ENCODE measurements at places on chromosomes 7 and 10.
A peak's percentile ranks its signal among the peaks of the same experiment; 100 is the strongest.

DNA sequence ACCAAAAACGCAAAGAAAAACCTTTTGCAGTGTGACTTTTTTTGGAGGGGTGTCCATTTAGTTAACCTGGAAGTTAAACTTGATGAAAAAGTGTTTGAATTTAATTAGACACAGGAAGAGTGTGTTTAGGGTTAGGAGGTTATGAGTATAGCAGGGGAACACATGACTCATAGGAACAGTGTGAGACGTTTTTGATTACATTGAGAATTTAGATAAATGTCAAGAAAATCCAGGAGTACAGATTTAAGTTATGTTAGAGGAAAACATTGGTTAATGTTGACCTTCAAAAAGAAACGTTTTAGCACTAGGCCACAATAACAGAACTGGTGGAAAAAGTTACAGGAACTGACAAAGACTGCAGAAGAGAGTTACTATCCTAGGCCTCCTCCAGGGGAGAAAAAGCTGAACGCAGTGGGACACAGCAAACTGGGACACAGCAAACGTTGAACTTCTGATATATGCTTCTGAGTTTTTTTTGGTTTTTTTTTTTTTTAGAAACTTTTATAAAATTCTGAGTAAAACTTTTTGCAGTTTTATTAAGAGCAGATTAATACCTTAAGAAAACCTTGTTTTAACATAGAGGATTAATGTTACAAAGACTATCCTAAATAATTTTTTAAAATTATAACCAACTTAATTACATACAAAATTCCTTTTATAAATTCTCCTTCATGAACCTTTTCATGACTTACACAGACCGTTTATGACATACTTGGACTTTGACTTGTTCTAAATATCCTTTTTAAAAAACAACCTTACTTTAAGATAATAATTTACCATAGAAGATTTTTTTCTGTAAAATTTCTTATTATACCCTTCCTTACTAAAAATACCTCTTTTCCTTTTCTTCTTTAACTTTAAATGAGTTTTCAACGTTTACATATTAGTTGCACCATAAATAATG lies 22.2 kb downstream of the LANCL2 start:
- DNase-seq, result no peak

- DNase-seq, result no peak
Observed at GRCh38 chr7:106893591-106893990, 28.5 kb downstream of the PIK3CG start.

- no peak for DNase-seq
Observed at GRCh38 chr10:24468281-24468751, 255.4 kb downstream of the ARHGAP21 start.

- no peak for DNase-seq
Observed at GRCh38 chr7:117659531-117660011, 179.7 kb downstream of the CFTR start.

DNA sequence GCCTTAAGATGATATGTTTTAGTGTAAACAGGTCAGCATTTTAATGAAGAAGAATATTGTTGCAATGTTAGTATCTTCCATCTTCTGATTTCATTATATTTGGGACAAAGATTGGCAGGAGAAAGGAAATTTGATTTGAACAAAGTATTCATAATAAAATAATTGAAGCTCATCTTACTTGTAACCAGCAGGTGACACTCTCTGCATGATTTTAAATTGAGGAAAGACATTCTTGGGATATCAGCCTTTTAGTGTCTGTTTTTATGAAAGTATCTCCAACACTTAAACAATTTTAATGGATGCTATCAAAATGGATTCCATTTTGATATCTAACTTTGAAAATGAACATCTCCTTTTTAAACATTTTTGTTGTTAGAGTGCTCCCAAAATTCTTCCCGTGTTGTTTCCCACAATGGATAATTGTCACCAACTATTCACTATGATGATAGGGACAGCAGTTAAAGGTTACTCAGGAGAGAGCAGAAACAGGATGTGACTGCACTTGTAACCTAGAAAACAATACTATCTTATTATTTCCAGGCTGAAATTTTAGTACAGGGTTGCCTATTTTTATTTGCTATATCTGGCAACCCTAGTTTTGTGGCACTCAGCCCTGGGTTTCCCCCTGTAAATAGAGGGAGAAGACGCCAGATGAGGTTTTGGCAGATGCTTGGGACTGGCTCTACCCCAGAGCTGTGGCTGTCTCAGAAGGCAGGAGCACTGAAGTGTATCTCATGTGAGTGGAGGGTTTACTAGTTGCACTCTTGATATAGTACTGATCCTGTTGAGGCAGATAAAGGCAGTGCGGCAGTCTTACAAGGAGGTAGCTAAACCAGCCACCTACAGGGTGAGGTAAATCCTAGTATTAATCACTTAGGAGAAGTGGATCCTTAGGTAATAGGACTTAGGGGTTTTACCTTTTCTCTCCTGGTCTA lies 31.0 kb upstream of the ABCB4 start:
- DNase-seq, result no peak

DNA sequence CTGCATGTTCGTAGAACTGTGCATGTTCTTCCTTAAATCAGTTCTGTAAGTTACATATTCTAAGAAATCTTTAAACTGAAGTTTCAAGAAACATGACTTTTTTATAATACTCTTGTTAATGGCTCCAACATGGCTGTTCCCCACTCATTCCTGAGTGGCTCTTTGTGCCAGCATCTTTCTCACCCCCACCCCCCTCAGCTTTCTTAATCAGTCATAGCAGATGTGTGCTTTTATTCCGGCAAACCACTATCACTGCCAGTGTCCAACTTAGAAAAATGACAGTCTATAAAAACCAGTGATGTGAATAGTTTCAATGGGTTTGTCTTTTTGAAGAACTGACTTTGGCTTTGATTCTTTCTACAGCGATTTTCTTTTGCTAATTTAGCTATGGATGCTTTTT lies 37.6 kb downstream of the PITRM1 start:
- DNase-seq, result peak; percentile 13

DNA sequence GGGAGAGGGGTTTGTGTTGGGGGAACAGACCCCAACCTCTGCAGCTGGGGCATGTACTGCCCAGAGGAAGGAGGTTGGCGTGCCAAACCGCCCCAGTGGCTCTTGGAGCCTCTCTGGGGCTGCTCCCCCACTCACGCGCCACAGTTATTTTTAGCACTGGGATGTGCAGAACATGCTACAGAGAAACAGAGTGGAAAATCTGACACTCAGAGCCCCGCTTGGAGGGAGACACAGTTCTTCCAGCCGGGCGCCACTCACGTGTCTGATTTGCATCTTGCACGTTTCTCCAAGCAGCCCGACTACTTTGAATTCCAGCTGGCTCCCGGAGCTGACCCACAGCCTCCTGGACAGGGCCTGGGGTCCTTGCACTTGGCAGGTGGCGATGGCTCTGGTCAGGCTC lies 182.0 kb downstream of the RPS24 start:
- peak; percentile 98 for DNase-seq

GRCh38 chr10:77002872-77003271 lies 634.7 kb downstream of the KCNMA1 start:
- DNase-seq, result no peak

DNA sequence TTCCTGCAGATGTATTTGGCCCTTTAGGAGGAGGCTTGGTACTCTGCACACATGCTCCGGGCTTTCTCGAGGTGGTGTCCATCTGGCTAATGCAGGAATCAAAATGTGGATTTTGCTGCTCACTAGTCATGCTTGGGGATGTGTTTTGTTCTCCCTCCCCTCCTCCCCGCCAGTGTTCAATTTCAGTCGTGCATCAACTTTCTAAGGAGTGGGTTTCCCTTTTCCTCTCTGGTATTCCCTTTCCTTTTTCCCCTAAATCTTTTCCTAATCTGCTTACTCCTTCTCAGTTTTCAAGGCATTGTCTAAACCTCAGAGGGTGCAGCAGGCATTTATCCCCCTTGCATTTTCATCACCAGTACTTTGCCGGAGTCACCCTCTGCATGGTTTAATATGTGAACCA lies 201.8 kb downstream of the CCDC3 start:
- DNase-seq, result no peak

GRCh38 chr7:106623853-106624252 lies 37.1 kb downstream of the CCDC71L start:
- no peak for DNase-seq

GRCh38 chr7:20602306-20602705 lies 13.2 kb upstream of the ABCB5 start:
- DNase-seq, result no peak

GRCh38 chr10:119919826-119920225 lies 27.3 kb downstream of the SEC23IP start:
- DNase-seq, result no peak

DNA sequence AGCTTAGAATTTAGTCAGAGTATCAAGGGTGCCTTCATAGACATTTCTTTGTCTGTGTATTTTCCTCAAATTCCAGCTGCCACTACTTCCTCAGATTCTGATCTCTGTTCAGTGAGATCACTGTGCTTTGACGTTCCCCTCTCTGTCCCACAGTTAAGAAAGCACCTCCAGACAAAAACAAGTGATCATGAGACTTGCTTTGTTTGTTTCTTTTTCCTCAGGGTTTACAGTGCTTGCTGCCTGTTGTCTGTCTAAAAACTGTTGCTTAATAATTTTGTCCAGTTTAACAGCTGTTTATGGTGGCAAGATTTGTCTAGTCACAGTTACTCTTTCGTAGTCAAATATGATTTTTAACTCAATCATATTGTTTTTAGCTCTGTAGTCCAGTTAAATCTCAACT lies 29.1 kb downstream of the TRUB1 start:
- DNase-seq, result no peak

GRCh38 chr7:69412331-69413146 lies 185.7 kb upstream of the AUTS2 start:
- no peak for DNase-seq

DNA sequence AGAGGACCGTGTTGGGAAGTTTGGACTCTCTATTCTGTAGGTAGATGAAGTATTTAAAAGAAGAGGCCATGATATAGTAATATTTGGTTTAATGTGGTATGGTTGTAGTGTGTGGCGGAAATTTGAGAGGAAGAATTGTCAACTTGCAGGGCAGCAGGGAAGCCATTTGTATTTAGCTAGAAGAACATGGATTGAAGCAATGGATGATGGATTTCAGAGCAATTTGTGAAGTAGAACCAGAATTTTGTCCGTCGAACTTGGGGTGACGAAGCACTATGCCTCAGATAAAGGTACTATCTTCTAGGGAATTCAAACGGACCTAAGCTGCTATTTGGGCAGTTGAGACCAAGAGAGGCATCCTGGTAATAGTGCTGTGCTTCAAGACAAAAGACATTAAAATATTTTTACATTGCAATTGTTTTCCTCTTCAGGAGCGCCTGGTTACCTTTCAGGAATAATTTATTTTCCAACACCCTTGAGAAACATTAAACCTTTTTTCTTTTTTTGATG lies 615 bp upstream of the WBP1L start:
- DNase-seq, result no peak

- peak; percentile 94 for DNase-seq
Observed at GRCh38 chr10:30784897-30785605, 155.5 kb upstream of the LYZL2 start.

DNA sequence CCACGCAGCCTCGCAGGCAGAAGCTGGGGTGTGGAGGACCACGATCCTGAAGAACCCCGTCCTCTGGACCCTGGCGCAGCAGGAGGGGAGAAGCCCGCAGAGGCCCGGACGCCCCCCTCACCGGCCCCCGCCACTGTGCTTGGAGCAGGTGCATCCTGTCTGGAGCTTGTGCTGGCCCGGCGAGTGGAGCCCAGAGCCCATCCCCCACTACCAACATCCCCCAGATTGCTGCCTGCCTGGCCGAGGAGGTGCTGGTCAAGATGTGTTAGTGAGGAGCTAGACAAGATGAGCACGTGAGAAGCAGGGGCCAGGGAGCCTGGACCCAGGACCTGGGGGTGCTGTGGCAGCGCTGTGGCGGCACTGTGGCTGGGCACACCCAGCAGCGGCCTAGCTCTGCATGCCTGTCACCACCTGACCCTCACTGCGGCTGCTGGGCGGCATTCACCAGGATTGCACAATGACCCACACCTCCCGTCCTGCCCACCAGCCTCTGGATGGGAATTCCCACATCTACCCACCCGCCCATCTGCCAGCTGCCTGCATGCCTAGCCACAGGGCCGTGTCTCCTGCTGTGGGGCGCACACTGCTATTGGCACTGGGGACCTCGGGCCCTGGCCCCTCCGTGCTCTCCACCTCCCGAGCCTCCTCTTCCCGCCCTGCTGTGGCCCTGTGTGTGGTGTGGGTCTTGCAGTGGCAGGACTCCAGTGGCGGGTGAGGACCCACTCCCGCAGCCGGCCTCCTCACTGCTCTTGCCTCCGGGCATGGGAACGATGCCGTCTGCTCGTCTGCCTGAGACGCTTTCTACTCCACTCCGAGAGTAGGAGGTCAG lies 11.8 kb downstream of the GPR146 start:
- no peak for DNase-seq

Data from sigmoid colon (tissue), 7 donors.